ENCODE measurements at places on chromosomes 11 and 22. TPM values are rescaled to one million over a fixed set of nuclear protein-coding genes. Genes with fewer than 3 reads are reported as not detected.

Gene TREH
- not detected for total RNA-seq

Gene ANO9
- 0.38 TPM for total RNA-seq

Gene APOL1
- total RNA-seq, result 25.6 TPM

Gene SERPING1
- total RNA-seq, result 90.0 TPM

DNA sequence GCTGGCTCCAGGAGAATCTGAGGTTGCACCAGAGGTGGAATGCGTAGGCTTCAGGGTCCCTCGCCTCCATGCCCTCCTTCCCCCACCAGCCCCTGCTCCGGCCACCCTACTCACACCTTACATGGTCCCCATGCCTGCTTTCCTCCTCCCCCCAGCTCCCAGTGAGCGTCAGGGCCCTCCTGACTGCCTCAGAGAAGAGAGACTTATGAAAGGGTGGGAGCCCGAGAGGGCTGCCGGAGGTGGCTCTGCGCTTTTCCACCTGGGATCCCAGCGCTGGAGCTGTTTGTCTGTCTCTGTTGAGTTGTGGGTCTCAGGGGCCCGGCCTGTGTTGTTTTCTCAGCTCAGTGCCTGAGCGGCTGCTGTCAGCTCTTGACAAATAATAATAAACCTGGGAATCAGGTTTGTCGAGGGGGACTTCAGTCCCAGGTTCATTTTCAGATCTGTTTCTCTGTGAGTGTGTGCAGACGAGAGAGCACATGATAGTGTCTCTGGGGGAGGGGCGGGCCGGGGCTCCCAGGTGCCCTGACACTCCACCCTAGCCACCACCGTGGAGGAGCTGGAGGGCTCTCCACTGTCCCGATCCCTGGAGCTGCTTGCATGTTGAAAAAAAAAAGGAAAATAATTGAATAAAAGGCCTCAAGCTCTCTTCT is 153.7 kb downstream of the FEZ1 start:
- peak; percentile 68 for DNase-seq

DNA sequence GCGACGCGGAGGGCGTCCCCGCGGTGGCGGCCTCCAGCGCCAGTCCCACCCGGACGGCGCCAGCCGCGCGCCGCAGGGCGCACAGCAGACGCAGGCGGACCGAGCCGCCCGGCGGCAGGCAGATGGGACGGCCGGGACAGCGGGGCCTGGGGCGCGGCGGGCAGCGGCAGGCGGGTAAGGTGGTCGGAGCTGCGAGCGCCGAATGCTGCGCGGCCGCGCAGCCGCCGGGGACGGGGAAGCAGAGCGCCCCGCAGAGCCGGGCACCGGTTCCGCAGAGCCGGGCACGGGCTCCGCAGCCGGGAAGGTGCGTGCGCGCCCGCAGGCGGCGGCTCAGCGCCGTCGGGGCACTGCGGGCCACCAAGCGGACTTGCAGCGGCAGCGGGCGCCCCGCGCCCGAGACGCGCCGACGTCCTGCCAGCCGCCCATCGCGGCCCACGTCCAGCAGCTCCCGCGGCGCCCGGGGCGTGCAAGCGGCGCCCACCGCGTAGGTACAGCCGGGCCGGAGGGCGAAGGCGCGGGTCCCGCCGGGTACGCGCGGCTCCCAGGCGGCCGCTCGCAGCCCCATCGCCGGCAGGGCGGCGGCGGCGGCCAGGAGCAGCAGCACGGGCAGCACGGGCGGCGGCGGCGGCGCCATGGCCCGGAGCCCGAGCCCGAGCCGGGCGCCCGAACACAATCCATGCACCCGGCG is 739 bp downstream of the CELSR1 start:
- no peak for DNase-seq

DNA sequence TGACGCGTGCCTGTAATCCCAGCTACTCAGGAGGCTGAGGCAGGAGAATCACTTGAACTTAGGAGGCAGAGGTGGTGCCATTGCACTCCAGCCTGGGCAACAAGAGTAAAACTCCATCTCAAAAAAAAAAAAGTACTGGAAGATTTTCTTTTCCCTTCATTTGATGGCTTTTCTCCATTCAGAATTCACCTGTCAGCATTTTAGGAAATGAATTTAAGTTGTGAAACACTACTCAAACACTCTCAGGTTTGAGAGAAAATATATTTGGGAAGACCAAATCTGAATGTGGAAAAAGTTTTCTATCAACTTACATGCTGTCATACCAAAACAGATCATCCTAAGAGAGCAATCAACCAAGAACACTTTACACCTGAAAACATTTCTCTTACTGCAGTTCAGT is 2.7 kb downstream of the EIF4ENIF1 start:
- no peak for DNase-seq

DNA sequence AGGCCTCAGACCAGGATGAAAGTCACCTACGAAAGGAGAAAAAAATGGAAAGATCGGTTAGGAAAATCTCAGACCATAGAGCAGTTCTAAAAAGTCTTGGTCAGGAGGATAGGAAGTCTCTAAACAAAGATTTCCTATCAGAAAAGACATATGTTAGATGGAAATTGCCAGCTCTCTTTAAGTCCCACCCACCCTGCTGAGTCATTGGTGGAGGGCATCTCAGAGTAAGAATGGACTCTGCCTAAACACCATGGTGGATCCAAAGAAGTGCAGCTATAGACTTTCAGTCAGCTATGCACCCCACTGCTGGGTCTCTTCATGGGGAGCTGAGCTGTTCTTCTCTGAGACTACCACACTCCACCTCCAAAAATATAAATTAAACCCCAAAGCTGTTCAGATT is 3.7 kb downstream of the OR8B2 start:
- no peak for DNase-seq

DNA sequence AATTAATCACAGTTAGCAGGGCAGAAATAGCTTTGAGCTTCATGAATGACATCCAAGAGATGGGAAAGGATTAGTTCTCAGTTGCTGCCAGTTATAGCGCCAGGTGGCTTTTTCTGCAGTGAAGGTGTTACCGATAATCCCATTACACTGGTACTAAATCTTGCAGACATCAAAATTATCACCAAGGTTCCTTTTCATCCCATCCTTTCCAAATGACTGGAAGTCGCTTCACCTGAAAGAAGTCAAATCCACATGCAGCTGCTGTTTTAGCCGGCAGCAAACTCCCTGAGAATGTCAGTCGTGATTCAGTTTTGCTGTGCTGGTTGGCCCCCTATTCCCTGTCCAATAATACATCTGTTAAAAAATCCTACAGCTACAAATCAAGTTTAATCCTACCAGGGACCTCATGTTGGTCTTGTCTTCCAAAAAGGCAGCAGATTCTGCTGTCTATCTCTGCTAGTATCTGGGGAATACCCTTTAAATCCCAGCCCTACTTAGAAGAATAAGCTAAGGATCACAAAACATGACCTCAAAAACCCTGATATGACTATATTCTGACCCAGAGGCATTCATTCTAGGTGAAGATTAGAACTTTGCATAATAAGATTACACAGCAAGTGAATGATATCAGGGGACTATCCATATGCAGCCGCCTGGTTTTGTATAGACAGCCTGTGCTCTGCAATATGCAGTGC is 31.7 kb downstream of the IMMP1L start:
- no peak for DNase-seq

DNA sequence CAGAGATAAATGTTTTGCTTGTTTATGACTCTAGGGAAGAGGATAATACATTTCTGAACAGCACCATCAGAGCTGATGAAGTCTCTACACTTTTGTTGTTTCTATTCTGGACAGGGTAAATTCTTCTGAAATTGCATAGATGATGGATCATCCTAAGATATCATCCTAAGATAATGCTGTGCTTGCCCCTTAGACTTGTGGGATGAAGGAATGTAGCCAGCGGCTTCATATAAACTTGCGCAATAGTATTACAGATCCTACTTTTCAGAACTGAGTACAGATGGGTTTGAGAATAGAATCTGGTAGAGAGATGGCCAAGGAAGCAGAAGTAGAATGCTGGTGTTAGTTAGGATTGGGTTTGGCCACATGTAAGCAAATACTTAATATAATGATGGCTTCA is 61.0 kb downstream of the NCAM1 start:
- no peak for DNase-seq

- DNase-seq, result no peak
Measured at GRCh38 chr11:44351006-44351660, 41.2 kb upstream of the ALX4 start.

DNA sequence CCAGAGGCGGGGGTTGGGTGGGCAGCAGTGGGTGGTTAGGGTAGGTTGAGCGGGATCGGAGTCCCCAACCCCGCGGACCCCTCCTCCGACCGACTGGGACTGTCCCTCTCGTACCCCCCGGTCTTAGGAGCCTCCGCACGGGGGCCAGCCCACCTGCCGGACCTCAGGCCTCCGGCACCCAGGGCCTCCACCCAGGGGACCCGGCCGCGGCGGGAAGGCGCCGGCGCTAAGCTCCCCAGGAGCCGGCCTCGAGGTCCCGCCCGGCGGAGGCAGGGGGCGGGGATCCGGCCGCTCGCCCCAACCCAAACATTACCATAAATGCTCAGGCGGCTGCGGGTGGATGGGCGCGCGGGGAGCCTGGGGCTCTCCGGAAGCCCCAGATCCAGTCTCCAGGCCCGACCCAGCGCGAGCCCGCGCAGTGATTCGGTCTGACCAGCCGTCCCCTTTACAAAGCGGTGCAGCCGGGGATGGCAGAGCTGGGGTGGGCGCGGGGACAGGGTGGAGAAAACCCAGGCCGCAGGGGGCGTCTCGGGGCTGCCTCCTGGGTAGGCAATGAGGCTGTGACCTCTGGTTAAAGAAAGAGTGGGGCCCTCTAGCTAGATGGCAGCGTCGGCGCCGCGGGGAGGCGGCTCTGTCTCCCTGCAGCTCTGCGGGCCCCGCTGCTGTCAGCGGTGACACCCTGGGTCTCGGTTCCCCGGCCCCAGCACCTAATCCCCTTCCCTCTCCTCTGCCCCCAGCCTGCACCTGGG is 4.0 kb upstream of the MCAM start:
- no peak for DNase-seq

- no peak for DNase-seq
Measured at GRCh38 chr22:35021161-35021560, 44.8 kb upstream of the ISX start.

- no peak for DNase-seq
Measured at GRCh38 chr11:71119656-71120269, 132.6 kb downstream of the SHANK2 start.

DNA sequence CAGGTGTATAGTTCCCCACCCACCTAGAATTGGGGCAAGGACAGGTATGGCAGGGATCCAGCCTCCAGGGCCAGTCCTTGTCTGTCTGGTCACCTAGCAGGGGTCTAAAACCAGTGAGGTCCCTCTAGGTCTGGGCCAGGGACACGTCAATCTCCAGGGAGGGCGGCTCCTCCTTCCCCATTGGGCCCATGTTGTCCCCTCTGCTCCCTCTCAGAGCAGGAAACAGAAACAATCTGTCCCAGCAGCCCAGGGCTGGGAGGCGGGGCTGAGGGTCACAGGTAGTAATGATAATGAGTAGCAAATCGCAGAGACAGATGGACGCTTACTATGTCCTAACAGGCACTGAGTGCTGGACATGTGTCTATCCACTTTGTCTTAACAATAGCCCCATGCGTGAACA is 22.8 kb upstream of the SYT7 start:
- DNase-seq, result no peak

GRCh38 chr22:37472418-37473006 is 13.7 kb downstream of the MFNG start:
- no peak for DNase-seq

DNA sequence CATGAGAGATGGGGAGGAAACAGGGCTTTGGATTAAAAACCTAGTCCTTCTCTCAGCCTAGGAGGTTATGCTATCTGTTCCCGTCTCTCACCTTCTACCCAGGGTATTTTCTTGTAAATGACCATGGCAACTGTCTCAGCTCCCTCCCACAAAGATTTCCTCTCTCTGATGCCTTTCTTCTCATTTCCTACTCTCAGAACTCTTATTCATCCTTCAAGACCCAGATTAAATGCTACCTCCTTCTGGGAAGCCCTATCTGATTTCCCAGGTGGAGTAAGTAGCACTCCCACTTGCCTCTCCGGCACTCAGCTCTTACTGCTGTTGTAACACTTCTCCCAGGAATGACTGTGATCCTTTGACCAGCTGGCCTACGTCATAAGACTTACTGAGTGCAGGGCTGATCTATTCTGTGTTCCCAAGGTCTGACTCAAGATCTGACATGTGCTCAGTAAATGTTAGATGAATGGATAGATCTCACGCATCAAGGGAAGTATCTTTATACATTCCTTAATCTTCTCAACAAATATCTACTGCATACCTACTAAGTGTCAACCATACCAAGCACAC is 175.0 kb downstream of the TENM4 start:
- no peak for DNase-seq

DNA sequence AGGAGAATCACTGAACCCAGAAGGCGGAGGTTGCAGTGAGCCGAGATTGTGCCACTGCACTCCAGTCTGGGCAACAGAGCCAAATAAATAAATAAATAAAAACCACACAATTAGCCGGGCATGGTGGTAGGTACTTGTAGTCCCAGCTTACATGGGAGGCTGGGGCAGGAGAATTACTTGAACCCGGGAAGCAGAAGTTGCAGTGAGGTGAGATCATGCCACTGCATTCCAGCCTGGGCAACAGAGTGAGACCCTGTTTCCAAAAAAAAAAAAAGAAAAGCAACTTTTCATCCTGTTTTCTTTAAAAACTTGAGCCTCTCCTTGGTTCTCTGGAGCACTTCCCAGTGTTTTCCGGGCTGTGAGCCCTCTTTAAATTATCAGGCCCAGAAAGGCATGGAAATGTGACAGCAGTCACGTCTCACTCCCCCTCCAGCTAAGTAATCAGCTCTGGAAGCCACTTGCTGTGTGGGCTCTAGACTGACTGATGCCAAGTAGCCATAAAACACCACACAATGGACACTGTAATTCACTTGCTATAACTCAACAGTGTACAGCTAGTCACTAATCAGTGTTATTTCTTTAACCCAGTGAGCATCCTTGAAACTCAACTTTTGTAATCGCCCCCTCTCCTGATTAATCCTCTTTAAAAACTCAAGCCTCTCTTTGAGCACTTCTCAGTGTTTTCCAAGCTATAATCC is 13.0 kb upstream of the MCHR1 start:
- no peak for DNase-seq

- no peak for DNase-seq
Measured at GRCh38 chr11:126469311-126469710, 113.8 kb downstream of the ST3GAL4 start.

DNA sequence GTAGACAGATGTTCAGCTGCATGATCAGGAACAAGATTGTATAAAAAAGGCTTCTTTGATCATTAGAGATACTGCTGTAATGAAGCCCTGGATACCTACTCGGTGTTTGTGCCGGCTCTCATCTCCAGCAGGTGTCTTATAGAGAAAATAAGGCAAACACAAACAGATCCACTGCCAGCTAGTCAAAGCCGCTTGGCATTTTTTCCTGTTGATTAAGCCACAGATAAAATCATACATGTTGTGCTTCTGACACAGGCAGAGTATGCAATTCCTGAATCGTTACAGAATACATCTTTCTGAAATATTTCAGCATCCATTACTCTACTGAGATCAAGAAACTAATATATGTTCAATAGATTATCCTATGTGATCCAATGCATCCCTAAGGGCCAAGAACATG is 206.9 kb downstream of the CADM1 start:
- no peak for DNase-seq

All from cardiac septum (tissue), 1 donor.